Stimulated activated CD4-positive, alpha-beta T cell treated with anti-CD3 and anti-CD28 coated beads, TNF-alpha, amount 100 ng/mL, for 1 hour (primary cell): ENCODE measurements at places on chromosomes 16 and 17.

DNA sequence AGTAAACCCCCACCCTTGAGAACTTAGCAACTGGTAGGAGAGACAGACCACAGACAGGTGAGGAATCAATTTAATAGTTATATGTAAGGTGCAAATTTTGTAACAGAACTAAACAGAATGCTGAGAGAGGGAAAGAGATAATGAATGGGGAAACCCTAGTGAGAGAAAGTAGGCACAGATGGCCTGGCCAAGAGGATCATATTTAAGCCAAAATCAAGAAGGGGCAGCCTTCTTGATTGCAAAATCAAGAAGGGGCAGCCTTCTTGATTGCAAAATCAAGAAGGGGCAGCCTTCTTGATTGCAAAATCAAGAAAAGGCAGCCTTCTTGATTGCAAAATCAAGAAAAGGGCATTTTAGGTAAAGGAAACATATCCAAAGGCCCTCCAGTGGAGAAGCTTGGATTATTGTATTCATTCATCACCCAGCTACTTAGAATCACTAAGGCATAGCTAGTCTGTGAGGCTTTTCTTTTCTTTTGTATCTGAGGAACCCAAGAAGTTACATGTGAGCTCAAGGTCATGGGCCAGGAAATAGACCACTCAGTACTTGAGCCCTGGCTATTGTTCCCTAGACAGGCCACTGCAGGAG is 190.6 kb downstream of the CYLD start:
- no peak for DNase-seq

- DNase-seq, result no peak
Measured at GRCh38 chr16:57531253-57531575, 5.2 kb downstream of the CCDC102A start.

GRCh38 chr17:46163929-46164594 is 29.2 kb downstream of the KANSL1 start:
- DNase-seq, result no peak

- no peak for DNase-seq
Measured at GRCh38 chr17:21678393-21679081, 13.8 kb upstream of the KCNJ18 start.

DNA sequence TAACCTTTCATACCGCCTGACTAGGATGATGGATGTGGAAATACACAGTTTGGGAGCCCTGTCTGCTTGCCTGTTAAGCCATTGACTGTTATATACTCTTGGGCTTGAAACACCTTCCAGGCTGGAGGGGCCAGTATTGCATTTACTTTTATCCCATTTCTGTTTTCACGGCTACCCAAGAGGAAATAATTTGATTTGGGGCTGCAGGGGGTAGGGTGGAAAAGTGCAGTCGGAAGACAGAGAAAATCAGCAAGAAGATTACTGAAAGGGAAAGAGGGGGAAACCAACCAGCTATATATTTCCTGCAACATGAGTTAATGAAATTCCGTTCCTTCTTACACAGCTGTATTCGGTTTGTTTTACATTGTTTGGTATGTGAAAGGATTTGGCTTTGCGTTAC is 202.5 kb downstream of the CDH13 start:
- no peak for DNase-seq

DNA sequence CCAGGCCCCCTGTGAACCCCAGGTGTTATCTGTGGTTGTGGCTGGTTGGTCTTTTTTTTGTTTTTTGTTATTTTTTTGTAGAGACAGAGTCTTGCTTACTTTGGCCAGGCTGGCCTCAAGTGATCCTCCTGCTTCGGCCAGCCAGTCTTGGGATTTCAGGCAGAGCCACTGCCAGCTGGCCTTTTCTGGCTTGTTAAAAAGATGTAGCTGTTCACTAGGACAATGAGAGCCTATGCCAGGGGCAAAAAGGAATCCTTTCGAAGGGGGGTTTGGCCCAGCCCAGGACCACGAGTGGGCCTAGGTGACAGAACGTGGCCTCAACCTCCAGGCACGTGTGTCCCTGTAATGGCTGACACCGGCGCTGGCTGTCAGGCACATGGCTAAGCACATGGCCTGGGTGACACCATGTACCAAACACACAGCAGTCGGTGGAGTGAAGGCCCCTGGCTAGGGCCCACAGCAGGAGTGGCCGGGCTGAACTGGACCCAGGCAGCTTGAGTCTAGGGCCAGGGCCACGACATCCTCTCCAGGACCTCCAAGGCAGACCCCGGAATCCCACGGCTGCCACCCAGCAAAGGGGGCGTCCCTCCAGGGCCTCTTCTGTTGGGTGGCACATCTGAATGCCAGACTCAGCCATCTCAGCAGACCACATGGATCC is 6.9 kb upstream of the SLC38A8 start:
- DNase-seq, result no peak

DNA sequence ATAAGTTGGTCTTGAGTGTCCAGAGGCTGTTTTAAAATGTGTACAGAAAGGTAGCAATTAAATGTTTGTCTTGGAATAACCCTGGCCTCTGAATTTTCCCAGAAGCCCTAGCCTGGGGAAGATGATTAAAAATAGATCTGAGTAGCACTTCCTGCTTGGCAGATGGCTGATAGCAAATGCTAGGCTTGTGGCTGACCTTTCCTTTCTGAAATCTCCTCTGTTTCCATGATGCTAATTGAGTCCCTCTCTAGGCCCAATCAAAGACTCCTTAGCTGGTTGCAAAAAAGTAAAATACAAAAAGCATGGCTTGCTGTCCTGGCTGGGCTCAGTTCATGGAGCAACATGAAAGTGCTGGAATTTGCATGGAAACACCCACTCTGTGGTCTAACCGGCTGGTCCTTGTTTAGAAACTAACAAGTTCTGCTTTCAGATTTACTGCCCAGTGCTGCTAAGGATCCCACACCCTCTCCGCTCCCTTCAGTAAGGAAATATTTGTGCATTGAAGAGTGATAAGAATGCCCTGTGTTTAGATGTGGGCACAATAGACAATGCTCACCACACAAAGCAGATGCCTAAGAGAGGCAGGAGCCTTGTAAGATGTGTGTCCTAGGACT is 40.8 kb downstream of the YPEL2 start:
- DNase-seq, result no peak

- DNase-seq, result no peak
Measured at GRCh38 chr16:79188115-79188738, 412.3 kb downstream of the MAF start.

- DNase-seq, result no peak
Measured at GRCh38 chr17:81673561-81674258, 7.2 kb downstream of the CCDC137 start.

GRCh38 chr17:64152428-64153125 is 22.6 kb upstream of the ERN1 start:
- no peak for DNase-seq

GRCh38 chr17:1492249-1493206 is at the start of gene MYO1C:
Gene MYO1C (minus strand): TSS chr17:1492686. CDS start chr17:1492487, 199 bp downstream.
- no peak for DNase-seq

DNA sequence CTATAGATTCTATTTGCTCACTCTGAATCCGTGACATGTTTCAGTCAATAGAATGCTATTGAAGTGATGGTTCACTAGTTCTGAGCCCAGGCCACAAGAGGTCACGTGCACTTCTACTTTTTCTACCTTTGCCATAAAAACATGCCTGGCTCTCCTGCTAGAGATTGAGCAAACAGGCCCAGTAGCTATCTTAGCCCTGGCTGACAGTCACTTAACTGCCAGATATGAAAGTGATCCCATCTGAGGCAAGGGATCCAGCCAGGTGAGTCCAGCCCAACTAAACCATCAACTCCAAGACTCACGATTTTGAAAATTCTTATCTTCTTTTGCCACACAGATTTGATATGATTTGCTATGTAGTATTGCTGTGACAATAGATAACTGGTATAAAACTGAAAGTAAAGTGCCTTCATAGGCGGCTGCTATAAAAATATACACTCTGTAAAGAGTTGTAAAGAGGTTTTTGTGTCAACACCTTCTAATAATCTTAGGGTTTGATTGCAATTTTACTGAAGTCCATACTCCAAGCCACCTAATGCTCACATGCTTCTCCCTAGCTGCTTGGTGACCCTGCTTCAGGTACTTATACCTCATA is 937.7 kb upstream of the SOX9 start:
- DNase-seq, result no peak

DNA sequence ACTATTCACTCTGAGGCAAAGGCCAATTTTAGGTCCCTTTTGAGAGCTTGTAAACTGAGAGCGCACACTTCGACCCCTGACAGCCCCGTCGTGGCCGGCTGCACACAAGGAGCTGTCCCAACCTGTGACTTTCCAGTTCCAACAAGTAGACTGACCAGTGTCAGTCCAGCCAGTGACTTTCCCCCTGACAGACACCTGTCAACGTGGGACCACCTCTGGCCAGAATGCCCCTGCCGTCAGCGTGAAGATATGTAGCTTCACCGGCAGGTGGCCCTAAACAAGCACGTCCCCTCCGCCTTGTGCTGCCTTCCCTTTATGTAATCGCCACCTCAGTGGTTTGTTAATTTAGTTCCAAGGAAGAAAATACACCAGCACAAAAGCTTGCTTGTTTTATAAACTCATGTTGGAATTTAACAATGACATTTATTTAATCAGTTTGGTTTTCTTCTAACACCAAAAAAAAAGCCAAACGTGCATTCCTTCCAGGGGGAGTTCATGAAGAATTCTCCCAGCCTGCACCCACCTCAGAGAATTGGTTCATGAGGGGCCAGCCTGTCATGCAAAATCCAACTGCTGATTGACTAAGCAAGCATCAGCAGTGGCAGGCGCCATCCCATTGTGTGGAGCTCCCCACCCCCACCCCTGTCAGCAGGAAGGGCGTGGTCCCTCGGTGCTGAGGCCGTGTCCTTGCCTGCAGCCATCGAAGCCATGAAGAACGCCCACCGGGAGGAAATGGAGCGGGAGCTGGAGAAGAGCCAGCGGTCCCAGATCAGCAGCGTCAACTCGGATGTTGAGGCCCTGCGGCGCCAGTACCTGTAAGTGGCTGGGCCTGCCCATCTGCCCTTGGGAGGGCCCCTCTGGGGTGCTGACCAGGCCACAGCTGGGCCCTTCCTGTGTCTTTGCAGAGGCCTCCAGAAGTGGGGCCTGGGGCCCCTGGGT is 33.9 kb downstream of the PLD6 start:
- DNase-seq, result no peak

GRCh38 chr17:58191241-58191896 is 1.2 kb upstream of the EPX start:
- DNase-seq, result no peak

DNA sequence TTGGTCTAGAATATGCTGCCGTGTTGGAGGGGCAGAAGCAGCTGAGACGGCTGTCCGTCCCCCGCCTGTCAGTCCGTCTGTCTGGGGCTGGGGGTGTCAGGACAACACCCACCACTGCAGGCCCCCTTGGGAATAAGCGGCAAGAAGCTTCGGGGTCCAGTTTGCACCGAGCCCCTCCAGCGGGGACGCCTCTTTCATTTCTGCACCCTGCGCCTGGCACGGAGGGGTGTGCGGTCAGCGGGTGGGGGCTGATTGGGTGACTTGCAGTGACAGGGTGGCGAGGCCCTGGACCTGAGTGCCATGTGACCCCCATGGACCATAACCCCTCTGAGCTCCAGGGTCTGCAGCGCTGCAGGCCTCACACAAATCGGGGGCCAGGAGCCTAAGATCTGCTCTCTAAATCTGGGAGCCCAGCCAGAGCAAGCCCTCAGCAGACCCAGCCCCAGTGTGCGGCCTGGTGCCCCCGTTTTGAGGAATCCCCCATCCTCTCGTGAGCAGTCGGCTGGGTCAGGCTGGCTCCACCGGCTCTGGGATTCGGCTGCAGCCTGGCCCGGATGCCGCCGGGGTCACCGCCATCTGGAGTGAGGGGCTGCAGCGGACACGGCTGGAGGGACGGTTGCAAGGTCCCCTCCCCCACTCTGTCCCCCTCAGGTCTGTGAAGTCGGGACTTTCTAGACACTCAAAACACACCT is 8.3 kb downstream of the CBFA2T3 start:
- DNase-seq, result no peak

- DNase-seq, result no peak
Measured at GRCh38 chr17:50182783-50183420, 17.1 kb downstream of the SGCA start.

- no peak for DNase-seq
Measured at GRCh38 chr16:35308674-35309073, 1849.3 kb downstream of the TP53TG3F start.
